ENCODE measurements at places on chromosomes 16 and 17. TPM values are rescaled to one million over a fixed set of nuclear protein-coding genes. Genes with fewer than 3 reads are reported as not detected.

The HOXB4 gene
- not detected for polyA plus RNA-seq

The TOP2A gene
- 0.87 TPM for polyA plus RNA-seq

The STX1B gene
- polyA plus RNA-seq, result not detected

The TMEM204 gene
- 7.8 TPM for polyA plus RNA-seq

The SLC6A2 gene
- not detected for polyA plus RNA-seq

The TXNDC11 gene
- polyA plus RNA-seq, result 34.8 TPM

The CTRB2 gene
- polyA plus RNA-seq, result not detected

The COQ9 gene
- polyA plus RNA-seq, result 17.6 TPM

The TBC1D28 gene
- polyA plus RNA-seq, result not detected

The MED31 gene
- polyA plus RNA-seq, result 33.4 TPM

The MPP3 gene
- polyA plus RNA-seq, result not detected

- H3K4me1 ChIP-seq, result peaks cover 33% of the 10 kb centered on the region
- H3K27me3 ChIP-seq, result peaks cover 45% of the 10 kb centered on the region
- no peak overlapping the region for H3K27ac ChIP-seq
- peak overlapping the region; percentile 72 for H3K4me3 ChIP-seq
- no peak for DNase-seq
- no peaks in the 10 kb centered on the region for H3K36me3 ChIP-seq
Measured at GRCh38 chr16:56195151-56195550, 3.9 kb downstream of the GNAO1 start.

- no peaks in the 10 kb centered on the region for H3K27me3 ChIP-seq
- DNase-seq, result no peak
- H3K36me3 ChIP-seq, result no peaks in the 10 kb centered on the region
- H3K27ac ChIP-seq, result no peak overlapping the region
Measured at GRCh38 chr16:72128701-72129100, 35.1 kb downstream of the DHX38 start.

DNA sequence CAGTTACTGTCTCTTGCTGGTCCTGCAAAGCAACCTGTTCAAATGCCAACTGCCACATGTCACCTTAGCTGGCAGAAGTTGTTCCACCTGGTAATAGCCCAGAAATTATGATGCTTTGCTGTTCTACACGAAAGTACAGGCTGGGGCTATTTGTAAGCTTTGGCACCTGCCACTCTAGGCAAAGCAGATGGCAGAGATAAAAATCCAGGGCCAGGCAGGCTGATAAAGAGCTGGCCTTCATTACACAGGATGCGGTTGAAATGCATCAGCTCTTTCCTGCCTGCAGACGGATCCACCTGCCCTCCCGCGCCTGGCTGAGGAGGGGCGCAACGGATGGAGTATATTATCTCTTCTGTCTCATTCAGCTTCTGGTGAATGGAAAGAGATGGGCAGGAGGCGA is 29.3 kb upstream of the KDM8 start:
- DNase-seq, result peak; percentile 74
- peaks cover 39% of the 10 kb centered on the region for H3K4me1 ChIP-seq
- H3K27me3 ChIP-seq, result no peaks in the 10 kb centered on the region
- peak overlapping the region; percentile 76 for H3K4me3 ChIP-seq
- H3K36me3 ChIP-seq, result no peaks in the 10 kb centered on the region

- no peak for DNase-seq
- no peaks in the 10 kb centered on the region for H3K27me3 ChIP-seq
- no peak overlapping the region for H3K27ac ChIP-seq
- H3K4me3 ChIP-seq, result no peak overlapping the region
- H3K4me1 ChIP-seq, result no peaks in the 10 kb centered on the region
Measured at GRCh38 chr17:7893187-7893880, 4.7 kb downstream of the CHD3 start.

GRCh38 chr16:71854369-71854948 is 8.7 kb downstream of the ATXN1L start:
- DNase-seq, result no peak
- H3K4me1 ChIP-seq, result peaks cover 54% of the 10 kb centered on the region
- peak overlapping the region; percentile 99 for H3K27ac ChIP-seq

GRCh38 chr16:72373201-72373600 is 201.2 kb upstream of the PMFBP1 start:
- H3K27me3 ChIP-seq, result no peaks in the 10 kb centered on the region
- no peak overlapping the region for H3K27ac ChIP-seq
- no peaks in the 10 kb centered on the region for H3K4me1 ChIP-seq
- peaks cover 15% of the 10 kb centered on the region for H3K36me3 ChIP-seq
- no peak for DNase-seq

- peak; percentile 66 for DNase-seq
- no peaks in the 10 kb centered on the region for H3K36me3 ChIP-seq
- H3K27ac ChIP-seq, result peak overlapping the region; percentile 97
- peaks cover 37% of the 10 kb centered on the region for H3K4me1 ChIP-seq
- no peaks in the 10 kb centered on the region for H3K27me3 ChIP-seq
- peak overlapping the region; percentile 47 for H3K4me3 ChIP-seq
Measured at GRCh38 chr16:87780385-87780989, 14.7 kb upstream of the KLHDC4 start.

GRCh38 chr16:31439519-31439918 is 3.1 kb downstream of the ZNF843 start:
- no peak overlapping the region for H3K27ac ChIP-seq
- no peaks in the 10 kb centered on the region for H3K36me3 ChIP-seq
- H3K27me3 ChIP-seq, result no peaks in the 10 kb centered on the region
- DNase-seq, result no peak
- no peak overlapping the region for H3K4me3 ChIP-seq

- H3K27me3 ChIP-seq, result no peaks in the 10 kb centered on the region
- peaks cover 25% of the 10 kb centered on the region for H3K4me1 ChIP-seq
- H3K27ac ChIP-seq, result peak overlapping the region; percentile 86
- DNase-seq, result peak; percentile 76
- H3K4me3 ChIP-seq, result peak overlapping the region; percentile 94
Measured at GRCh38 chr17:67378454-67379250, 1.6 kb downstream of the PITPNC1 start.

DNA sequence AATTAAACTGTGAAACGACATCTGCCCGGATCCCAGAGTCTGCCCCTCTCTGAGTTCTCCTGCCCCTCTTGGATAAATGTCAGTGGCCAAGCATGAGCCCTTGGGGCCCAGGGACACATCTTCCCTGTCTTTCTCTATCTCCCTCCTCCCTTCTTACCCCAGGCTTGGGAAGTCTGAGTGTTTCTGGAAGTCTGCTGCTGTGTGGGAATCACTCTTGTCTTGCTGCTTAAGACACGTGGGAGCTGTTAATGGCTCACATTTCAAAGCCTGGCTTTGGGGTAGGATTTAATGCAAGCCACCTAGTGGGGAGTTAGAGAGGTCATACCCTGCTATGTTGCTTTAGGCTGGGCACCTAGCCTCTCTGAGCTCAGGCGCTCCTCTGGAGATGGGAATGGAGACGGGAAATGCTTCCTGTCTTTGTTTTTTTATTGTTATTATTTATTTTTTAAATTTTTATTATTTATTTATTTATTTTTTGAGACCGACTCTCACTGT is 218.5 kb upstream of the CIBAR2 start:
- DNase-seq, result peak; percentile 43
- H3K4me1 ChIP-seq, result peaks cover 53% of the 10 kb centered on the region
- H3K27me3 ChIP-seq, result peaks cover 77% of the 10 kb centered on the region
- no peaks in the 10 kb centered on the region for H3K36me3 ChIP-seq
- H3K4me3 ChIP-seq, result no peak overlapping the region

DNA sequence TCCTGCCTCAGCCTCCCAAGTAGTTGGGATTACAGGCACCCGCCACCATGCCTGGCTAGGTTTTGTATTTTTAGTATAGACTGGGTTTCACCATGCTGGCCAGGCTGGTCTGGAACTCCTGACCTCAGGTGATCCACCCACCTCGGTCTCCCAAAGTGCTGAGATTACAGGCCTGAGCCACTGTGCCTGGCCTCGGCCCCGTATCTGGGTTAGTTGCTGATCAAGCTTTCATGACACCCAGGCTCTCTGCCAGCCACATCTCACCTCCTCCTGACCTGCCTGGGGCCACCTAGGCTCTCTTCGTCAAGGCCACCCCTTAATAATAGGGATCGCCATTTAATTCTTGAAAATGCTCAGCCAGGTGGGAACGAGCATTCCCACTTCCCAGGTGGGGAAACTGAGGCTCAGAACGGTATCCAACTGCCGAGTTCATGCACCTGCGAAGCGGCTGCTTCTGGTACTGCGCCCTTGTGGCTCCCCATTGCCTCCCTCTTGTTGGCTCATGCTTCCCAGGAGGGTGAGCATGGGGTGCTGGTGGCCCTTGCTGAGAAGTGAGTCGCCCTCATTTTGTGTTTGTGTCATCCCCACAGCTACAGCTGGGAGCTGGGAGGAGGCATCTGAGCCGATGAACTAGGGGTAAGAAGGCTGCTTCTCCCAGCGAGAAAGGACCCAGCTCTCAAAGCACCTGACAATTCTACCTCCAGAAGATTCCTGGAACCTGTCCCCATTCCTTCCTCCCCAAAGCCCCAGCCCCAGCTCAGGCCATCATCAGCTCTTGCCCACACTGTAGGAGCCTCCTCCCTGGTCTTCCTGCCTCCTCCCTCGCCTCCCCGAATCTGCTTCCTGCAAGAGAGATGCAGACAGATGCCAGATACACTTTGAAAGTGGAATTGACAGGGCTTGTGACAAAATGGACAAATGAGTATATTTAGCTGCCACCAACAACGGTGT is 17.3 kb upstream of the SNN start:
- H3K27ac ChIP-seq, result no peak overlapping the region
- peaks cover 8% of the 10 kb centered on the region for H3K4me1 ChIP-seq
- no peak for DNase-seq
- H3K4me3 ChIP-seq, result no peak overlapping the region

DNA sequence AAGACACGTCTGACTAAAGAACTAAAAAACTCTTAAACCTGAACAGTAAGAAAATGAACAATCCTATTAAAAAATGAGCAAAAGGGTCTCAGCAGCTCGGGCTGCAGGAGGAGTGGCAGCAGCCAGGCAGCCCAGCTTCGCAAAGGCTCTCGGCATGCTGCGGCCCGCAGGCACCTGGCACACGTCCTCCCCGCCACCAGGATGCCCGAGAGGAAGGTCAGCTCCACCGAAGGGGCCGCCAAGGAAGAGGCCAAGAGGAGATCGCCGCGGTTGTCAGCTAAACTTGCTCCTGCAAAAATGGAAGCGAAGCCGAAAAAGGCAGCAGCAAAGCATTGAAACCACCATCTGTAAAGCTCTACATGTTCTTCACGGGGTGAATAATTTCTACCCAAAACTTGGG is 173.5 kb downstream of the BCAS3 start:
- H3K27me3 ChIP-seq, result no peaks in the 10 kb centered on the region
- DNase-seq, result no peak
- H3K36me3 ChIP-seq, result no peaks in the 10 kb centered on the region
- no peak overlapping the region for H3K27ac ChIP-seq

GRCh38 chr17:12485361-12485906 is 180.3 kb upstream of the MYOCD start:
- no peaks in the 10 kb centered on the region for H3K36me3 ChIP-seq
- no peak overlapping the region for H3K27ac ChIP-seq
- no peak overlapping the region for H3K4me3 ChIP-seq
- no peaks in the 10 kb centered on the region for H3K27me3 ChIP-seq
- DNase-seq, result no peak

- H3K27me3 ChIP-seq, result no peaks in the 10 kb centered on the region
- no peaks in the 10 kb centered on the region for H3K4me1 ChIP-seq
- DNase-seq, result no peak
- H3K36me3 ChIP-seq, result peaks cover 7% of the 10 kb centered on the region
- H3K4me3 ChIP-seq, result no peak overlapping the region
Measured at GRCh38 chr16:46727184-46727583, 21.0 kb downstream of the MYLK3 start.

GRCh38 chr16:53999841-54000240 is 286.7 kb downstream of the IRX3 start:
- no peaks in the 10 kb centered on the region for H3K4me1 ChIP-seq
- no peaks in the 10 kb centered on the region for H3K27me3 ChIP-seq
- peaks cover 20% of the 10 kb centered on the region for H3K36me3 ChIP-seq
- no peak overlapping the region for H3K4me3 ChIP-seq

DNA sequence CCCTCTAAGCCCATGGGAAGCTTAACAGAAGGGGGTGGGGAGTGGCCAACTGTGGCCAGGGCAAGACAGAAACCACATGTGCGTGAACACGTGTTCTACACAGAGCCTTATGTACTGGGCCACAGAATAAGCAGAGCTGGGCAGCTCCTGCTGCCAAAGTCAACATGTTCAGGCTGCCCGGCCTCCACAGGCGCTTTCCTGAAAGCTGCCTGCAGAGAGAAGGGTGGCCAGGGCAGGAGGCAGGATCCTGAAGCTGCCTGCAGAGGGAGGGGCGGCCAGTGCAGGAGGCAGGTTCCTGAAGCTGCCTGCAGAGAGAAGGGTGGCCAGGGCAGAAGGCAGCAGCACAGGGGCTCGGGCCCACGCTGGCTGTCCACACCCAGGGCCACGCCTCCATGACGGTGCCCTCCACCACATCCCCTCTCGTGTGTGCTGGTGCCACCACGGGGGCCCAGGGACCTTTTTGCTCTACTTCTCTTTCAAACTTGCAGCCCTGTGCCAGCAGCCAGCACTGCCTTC is 79.5 kb downstream of the ANKRD11 start:
- no peaks in the 10 kb centered on the region for H3K27me3 ChIP-seq
- H3K4me1 ChIP-seq, result peaks cover 81% of the 10 kb centered on the region
- H3K27ac ChIP-seq, result peak overlapping the region; percentile 92
- DNase-seq, result no peak
- H3K36me3 ChIP-seq, result no peaks in the 10 kb centered on the region
- peak overlapping the region; percentile 59 for H3K4me3 ChIP-seq

All from naive B cell (primary cell).